ENCODE measurements at places on chromosomes 12 and 14.

DNA sequence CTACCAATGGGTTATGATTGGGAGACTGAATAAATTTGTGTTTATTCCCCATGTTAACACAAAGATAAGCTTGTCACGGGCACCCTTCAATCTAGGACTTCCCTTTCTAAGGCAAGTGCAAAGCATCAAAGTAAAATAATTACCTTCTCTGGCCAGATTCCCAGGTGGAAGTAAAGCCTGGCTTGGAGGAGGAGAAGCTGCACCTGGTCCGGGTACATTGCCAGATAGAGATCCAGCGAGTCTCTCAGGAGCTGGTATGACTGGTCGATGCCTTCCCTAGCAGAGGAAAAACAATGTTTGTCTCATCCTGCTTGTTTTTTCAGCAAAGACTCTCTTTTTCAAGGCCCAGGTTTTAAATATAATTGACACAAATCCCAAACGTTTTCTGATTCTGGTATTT is 24.9 kb downstream of the FBXO21 start:
- DNase-seq = no peak

- no peak for DNase-seq
Measured at GRCh38 chr14:50015716-50016115, 100.7 kb downstream of the VCPKMT start.

DNA sequence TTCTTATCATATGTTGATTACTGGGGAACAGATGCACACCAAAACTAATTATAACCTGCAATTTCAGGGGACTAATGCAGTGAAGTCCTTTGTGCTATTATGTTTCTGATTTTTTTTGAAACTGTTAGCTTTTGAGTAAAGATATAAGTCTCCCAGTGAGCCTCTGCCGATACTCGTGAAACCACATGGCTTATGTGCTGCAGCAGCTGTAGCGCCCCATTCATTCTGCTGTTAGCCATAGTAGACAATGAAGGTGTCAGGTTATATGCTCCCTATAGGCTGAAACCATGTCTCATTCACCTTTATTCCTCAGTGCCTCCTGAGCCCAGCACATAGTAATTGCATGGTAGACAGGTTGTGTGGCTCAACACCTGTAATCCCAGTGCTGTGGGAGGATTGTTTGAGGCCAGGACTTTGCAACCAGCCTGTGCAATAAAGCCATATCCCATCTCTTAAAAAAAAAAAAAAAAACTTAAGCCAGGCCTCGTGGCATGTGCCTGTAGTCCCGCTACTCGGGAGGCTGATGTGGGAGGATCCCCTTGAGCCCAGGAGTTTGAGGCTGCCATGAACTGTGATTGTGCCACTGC is 25.0 kb downstream of the GOLGA5 start:
- DNase-seq = no peak

- DNase-seq = no peak
Measured at GRCh38 chr14:105212541-105213300, 31.6 kb upstream of the NUDT14 start.

- no peak for DNase-seq
Measured at GRCh38 chr14:65892315-65892714, 479.8 kb downstream of the FUT8 start.
